ENCODE measurements at places on chromosomes 7 and 10.

GRCh38 chr10:30977385-30977784, 54.3 kb downstream of the ZNF438 start:
- DNase-seq = no peak

GRCh38 chr10:106224676-106225075, 939.8 kb downstream of the SORCS1 start:
- DNase-seq = no peak

GRCh38 chr10:76001019-76001418, 569.6 kb downstream of the LRMDA start:
- DNase-seq = no peak

GRCh38 chr7:44858161-44858560, 10.3 kb upstream of the H2AZ2 start:
- no peak for DNase-seq

GRCh38 chr7:140509789-140510188, 30.5 kb upstream of the MKRN1 start:
- DNase-seq = no peak

- no peak for DNase-seq
These were observed 57.6 kb upstream of the ANTXRL start for GRCh38 chr10:46229144-46229563.

DNA sequence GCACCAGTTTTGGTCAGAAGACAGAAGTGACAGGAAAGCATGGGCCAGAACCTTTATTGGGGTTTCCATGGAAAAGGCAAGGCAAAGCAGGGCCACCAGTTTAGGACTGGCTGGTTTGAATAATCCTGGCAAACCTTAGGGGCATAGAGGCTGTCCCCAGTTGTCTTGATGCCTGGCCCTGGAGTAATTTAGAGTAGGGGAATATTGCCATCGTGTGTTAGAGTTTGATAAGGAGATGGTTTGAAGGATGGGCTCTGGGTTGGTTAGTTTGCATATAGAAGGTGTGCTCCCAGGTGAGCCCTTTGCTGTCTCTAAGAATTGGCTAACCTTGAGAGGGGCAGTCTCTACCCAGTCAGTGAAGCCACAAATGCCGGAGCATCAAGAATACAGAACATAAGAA, 79.6 kb downstream of the ZNF777 start:
- no peak for DNase-seq

DNA sequence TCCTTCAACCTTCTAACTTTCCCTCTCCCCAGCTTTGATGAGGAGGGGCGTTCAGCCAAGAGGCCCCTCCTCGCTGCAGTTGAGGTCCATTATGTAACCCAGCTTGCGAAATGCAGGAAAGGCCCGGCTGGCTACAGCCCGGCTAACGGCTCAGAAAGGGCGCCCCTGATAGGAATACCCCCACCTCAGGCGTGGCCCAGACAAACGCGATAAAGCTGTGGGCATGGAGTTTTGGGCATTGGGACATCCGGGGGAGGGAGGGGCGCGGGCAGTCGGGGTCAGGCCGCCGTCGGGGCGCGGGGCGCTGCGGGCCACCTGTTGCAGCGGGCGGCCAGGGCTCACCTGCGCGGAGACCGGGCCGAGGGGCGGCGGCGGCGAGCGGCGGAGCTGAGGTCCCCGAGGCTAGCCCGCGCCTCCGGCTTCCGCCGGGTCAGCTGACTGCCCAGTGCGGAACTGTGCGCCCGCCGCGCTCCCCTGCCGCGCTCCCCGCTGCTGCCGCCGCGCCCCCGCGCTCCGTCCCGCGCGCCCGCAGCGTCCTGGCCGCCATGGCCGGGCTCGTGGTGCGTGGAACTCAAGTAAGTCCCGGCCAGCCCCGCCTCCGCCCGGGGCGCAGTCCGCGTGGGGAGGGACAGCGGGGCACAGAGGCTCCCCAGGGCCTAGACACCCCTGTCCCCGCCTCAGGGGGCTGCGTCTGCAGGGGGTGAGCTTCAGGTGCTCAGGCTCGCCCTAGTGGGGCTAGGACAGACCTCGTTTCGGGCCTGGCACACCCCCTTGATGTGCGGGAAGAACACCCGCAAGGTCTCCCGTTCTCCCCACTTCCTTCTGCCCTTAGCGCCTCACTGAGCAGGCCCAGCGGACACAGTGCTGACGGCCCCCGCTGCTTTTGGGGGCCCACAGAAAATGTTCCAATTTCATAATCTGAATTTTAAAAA, at the start of gene LRMDA:
Gene LRMDA, plus strand, starts transcription at position 445 of the 932 bp plus-strand sequence.
- no peak for DNase-seq

DNA sequence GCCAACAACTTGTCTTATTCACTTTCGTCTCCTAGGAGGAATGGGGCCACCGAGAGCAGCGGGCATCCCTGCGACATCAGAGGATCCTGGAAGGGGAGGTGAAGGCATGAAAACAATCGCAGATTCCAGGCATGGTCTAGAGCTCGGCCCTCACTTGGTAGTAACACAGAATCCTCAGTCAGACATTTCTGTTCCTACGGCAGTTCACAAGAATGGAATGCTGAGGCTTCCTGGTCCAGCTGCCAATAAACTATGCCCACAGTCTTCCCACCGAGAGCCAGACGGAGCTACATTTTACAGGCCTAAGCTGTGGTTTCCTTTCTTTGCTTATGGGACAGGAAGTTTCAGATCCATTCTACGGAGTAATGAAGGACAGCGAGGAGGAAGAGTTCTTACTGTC, 75.8 kb downstream of the OR13A1 start:
- no peak for DNase-seq

DNA sequence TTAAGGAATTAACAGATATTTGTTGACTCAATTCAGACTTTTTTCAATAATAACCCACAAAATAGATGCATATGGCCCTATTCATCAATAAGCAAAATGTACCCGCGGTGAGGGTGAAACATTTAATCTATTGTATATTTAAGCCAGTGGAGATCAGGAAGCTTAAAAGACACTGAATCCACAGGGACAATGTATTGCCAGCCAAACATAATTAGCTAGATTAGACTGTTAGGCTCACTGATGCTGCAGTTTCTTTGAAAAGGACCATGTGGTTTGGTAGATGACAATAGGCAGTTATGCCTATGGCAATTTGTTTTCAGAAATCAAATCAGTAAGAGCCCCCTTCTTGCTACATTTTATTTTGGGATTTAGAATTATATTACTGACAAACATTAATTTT, 87.3 kb upstream of the PLXDC2 start:
- no peak for DNase-seq

- DNase-seq = peak; percentile 62
These were observed 20.4 kb downstream of the IGF2BP3 start for GRCh38 chr7:23449941-23450340.

- DNase-seq = peak; percentile 14
These were observed 95.7 kb downstream of the DNAJB6 start for GRCh38 chr7:157432541-157432956.

GRCh38 chr10:125186431-125187170, 26.2 kb upstream of the CTBP2 start:
- DNase-seq = no peak

All from fibroblast of gingiva (primary cell).